ENCODE measurements at places on chromosomes 6 and 20.

GRCh38 chr20:53296025-53296424 lies 297.6 kb downstream of the ZNF217 start:
- DNase-seq = no peak

- DNase-seq = no peak
Observed at GRCh38 chr6:117795234-117795633, 111.8 kb upstream of the SLC35F1 start.

DNA sequence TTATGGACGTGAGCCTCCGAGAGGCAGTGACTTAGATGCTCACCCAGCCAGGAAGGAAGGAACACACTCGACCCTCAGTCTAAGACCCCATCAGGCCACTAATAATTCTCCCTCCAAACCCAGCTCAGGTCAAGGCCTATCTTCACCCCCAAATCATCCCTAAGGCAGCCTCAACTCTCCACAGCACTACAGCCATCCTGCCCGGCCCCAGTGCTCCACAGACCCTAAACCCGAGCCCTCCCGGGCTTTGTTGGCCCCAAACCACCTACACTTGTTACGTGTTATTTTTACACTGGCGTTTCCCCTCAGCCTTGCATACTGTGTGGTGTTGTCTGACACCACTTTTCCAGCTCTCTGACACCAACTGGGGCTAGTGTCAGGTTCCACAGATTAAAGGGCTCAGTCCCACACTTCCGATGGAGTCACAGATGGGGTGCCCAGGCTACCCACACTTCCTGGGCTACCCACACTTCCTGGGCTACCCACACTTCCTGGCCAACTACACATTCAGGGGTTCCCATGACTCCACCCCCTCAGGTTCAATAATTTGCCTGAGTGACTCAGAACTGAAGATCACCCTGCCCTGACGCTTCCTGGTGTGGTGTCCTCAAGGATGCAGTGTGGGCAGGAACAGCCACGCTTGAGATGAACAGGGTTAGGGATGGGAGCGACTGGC lies 25.3 kb downstream of the RBCK1 start:
- DNase-seq = no peak

DNA sequence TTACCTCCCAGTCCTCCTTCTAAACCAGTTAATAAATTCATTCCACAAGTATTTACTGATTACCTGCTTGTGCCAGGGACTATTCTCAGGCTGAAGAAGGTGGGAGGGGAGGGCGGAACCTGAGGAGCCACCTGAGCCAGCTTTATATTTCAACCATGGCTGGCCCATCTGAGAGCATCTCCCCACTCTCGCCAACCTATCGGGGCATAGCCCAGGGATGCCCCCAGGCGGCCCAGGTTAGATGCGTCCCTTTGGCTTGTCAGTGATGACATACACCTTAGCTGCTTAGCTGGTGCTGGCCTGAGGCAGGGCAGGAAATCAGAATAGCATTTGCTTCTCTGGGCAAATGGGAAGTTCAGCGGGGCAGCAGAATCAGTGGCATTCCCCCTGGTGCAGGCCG lies 4.9 kb upstream of the AAR2 start:
- no peak for DNase-seq

GRCh38 chr6:135325624-135326424 lies 144.7 kb downstream of the MYB start:
- no peak for DNase-seq

- DNase-seq = no peak
Observed at GRCh38 chr6:26607434-26608230, 10.9 kb downstream of the ABT1 start.

DNA sequence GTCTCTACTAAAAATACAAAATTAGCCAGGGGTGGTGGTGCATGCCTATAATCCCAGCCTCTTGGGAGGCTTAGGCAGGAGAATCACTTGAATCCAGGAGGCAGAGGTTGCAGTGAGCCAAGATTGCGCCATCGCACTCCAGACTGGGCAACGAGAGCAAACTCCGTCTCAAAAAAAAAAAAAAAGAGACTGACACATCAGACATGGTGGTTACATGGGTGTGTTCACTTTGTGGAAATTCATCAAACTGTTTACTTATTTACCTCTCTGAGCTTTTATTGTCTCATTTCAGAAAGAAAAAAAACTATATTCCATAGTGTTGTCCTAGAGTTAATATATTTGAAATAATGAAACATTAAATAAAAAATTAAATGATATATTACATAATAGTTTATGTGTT lies 64.8 kb downstream of the MBOAT1 start:
- DNase-seq = no peak

GRCh38 chr20:38853759-38854158 lies 48.3 kb downstream of the PPP1R16B start:
- DNase-seq = no peak

Measured in brain pericyte (primary cell).